Fibroblast of the aortic adventitia (primary cell): ENCODE measurements at places on chromosomes 16 and 17. TPM values are rescaled to one million over a fixed set of nuclear protein-coding genes. Genes with fewer than 3 reads are reported as not detected.

GRCh38 chr16:74954763-74955162 lies 30.2 kb downstream of the WDR59 start:
- DNase-seq = no peak

DNA sequence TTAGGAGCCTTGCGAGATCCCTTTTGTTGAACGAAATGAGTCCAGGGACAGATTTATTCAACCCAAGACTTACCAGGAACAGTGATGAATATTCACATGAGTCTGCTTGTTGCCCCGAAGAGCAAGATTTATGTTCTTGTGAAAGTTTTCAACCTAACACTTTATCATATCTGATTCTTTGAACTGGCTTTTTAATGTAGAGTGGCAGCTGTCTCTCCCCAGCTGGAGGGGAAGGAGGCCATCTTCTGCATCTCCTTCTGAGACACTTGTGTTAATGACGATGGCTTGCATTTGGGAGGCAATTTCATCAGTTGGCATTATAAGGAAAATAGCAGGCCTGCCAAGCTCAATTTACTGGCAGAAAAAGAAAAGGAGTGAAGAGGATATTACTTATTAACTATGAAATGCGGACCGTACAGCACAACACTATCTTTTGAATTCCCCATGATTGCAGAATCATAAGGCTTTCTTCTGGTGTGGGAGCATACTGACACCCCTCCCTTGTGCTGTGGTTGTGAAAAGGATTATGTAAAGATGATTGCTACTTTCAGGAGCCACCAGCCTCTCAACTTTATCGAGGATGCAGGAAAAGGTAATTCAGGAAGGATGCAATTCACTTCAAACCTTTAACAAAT lies 35.7 kb downstream of the SMARCE1 start:
- no peak for DNase-seq

DNA sequence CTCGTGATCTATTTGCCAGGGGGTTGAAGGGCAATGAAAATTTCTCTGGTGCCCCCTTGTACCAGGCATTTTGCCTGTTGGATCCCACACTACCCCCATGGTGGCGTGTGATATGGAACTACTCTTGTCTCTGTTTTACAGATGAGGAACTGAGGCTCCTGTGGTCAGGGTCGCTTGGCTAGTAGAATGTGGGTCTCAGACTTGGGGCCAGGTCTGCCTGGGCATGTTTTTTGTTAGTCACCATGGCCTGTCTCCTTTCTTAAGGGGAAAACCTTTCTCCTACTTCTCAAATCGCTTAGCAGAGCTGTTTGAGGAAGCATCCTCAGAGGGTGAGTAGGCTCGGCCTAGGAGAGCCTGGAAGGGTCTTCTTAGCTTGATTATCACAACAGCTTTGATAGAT lies 51.2 kb downstream of the CLEC16A start:
- DNase-seq = no peak

Gene SPATA22
- total RNA-seq = not detected in 2 replicates

GRCh38 chr17:50139950-50140885 lies 10.3 kb upstream of the SAMD14 start:
- peak; percentile 79 for DNase-seq

Gene NAA60
- 13.0 and 16.6 TPM in 2 replicates for total RNA-seq

Gene CALB2
- total RNA-seq = 0.36 TPM in 1 of 2 replicates, not detected in the other

DNA sequence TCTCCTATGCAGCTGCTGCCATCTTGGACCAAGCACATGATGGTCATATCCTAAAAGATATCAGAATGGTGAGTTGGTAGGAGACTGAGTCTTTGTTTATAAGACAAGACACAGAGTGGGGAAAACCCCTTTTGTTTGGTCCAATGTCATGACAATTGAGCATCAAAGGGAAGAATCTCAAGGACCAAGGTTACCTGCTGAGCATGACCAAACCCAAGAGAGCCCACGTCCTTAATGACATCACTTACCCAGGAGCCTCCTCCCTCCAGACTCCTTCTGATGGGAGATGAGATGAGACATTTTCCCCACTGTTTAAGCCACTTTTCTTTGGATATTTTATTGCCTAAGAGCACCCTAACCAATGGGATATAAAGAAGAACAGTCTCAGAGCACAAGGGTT lies 478.1 kb downstream of the NPIPA7 start:
- no peak for DNase-seq

DNA sequence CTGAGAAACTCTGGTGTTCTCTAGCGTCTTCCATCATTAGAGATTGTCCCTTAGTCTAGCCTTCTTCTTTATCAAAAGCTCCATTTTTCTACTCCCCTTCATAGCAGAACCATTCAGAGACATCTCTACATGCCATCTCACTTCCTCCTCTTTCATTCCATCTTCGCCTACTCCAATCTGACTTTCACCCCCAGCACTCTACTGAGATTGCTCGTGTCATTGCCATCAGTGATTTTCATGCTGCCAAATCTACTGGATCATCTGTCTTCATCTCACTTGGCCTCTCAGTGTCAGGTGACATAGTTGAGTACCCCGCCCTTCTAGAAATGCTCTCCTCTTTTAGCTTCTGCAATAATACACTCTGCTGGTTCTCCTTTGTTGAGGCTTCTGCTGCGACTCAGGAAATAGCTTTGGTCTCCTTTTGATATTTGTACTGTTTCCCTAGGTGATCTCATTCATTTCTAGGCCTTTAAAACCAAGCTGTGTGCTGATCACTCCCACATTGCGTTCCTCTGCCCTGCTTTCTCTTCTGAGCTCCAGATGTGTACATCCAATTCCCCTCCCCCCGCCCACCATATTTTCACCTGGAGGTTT lies 119.1 kb downstream of the FTO start:
- peak; percentile 14 for DNase-seq

DNA sequence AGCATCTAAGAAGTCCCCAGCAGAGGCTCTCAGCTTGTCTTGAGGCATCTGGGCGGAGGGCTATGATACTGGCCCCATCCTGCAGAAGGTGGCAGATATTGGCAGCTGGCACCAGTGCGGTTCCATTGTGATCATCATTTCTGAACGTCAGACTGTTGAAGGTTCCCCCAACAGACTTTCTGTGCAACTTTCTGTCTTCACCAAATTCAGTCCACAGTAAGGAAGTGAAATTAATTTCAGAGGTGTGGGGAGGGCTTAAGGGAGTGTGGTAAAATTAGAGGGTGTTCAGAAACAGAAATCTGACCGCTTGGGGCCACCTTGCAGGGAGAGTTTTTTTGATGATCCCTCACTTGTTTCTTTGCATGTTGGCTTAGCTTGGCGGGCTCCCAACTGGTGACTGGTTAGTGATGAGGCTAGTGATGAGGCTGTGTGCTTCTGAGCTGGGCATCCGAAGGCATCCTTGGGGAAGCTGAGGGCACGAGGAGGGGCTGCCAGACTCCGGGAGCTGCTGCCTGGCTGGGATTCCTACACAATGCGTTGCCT lies at the start of gene CIITA:
Gene CIITA (plus strand): TSS at position 404 of the 543 bp plus-strand sequence. CDS start 129 bp downstream, at position 533.
- DNase-seq = peak; percentile 59

Gene ZNF768
- total RNA-seq = 20.9 and 21.6 TPM in 2 replicates

Gene TOX3
- not detected in 2 replicates for total RNA-seq

Gene NAT9
- total RNA-seq = 20.2 and 26.5 TPM in 2 replicates

Gene OR3A2
- total RNA-seq = not detected in 2 replicates
